Activated CD4-positive, alpha-beta T cell treated with anti-CD3 and anti-CD28 coated beads, Interleukin-2, amount 10 ng/mL, durations not matched to agents 7 days and 5 days (primary cell): ENCODE measurements at places on chromosomes 6 and 20. TPM values are rescaled to one million over a fixed set of nuclear protein-coding genes. Genes with fewer than 3 reads are reported as not detected.

Gene OR2H1
- not detected for total RNA-seq

Gene TLDC2
- not detected for total RNA-seq

Gene PPP1R3G
- total RNA-seq: 0.05 TPM

Gene GPX5
- total RNA-seq: not detected

Gene POM121L2
- not detected for total RNA-seq

Gene GNAS-AS1
- 1.5 TPM for total RNA-seq

Gene DZANK1
- 1.6 TPM for total RNA-seq

Gene GINS1
- total RNA-seq: 28.9 TPM

Gene PI16
- 15.1 TPM for total RNA-seq
